ENCODE measurements at places on chromosomes 12 and 14.

DNA sequence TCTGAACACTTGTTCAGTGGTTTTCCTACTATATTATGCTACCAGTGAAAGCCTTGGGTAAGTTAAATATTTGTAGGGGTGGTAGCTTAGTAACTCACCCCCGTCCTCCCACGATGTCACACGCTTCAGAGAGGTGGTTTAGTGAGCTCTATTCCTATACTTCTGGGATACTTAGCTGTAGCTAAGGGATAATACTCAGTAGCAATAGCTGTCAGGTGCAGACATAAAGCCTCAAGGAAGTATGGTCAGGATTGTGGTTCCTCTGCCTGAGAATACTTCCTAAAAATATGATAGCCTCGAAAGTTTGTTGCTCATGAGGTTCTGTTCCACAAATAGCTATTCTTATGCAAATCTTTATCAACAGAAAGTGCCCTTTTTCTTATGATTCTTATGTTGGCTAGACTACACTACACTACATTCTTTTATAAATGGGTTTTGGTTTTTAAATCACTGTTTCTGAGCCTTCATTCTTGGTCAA, 11.9 kb downstream of the DLST start:
- no peak for DNase-seq

DNA sequence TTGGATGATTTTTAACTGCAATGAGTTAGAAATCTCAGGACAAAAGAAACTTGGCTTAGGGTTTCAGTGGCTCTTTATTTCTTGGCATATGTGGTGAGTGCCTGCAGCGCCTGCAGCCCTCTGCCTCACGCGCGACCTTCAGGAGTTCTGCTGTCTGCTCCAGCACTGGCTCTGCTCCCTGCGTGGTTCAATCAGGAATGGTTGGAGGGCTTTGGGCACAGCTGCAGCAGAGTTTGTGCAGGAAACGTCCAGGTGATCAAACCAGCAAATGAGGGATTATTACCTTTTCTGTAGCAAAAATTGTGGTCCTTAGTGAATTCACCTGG, 19.8 kb downstream of the PPM1H start:
- no peak for DNase-seq

- DNase-seq = no peak
These were observed 4.2 kb upstream of the LGALS3 start for GRCh38 chr14:55124774-55125386.

- no peak for DNase-seq
These were observed 81.4 kb downstream of the FRMD6 start for GRCh38 chr14:51733147-51733546.

DNA sequence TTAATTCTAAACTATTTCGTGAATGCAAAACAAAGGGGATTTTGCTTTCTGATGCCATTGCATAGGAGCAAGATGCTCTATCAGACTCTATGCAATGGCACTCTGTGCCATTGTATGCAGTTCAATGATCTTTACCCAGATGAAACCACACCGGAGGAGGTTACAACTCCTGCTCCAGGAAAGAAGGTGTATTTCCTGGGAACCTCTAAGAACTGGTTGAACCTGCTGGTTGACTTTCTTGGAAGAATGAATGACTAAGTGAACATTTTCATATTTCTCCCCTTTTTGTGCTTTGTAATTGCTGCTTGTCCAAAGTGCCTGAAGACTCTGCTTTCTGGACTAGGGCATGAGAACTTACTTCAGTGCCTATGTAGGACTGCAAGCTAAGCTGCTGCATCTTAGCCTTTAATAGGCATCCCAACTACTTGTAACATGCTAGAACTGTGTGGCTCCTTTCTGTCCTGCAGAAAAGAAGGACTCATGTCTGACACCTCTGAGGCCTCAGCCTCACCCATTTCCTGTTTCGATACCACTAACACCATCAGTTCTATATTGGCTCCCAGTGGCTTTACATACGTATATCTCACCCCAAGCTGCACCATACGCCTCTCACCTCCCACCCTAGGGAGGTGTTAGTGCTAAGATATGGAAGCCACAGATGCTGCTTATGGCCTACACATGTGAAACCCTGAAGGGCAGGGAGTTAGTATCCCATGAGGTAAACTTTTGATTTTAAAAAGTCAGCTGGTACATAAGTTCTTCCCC, 193.5 kb upstream of the CNOT2 start:
- peak; percentile 31 for DNase-seq

GRCh38 chr12:13661005-13661887, 320.2 kb downstream of the GRIN2B start:
- no peak for DNase-seq

GRCh38 chr12:121799156-121799841, 4.5 kb upstream of the SETD1B start:
- DNase-seq = no peak

- DNase-seq = no peak
These were observed 73.3 kb upstream of the PLXNC1 start for GRCh38 chr12:94074980-94075629.

- no peak for DNase-seq
These were observed 2.2 kb downstream of the SSTR1 start for GRCh38 chr14:38209572-38210557.

DNA sequence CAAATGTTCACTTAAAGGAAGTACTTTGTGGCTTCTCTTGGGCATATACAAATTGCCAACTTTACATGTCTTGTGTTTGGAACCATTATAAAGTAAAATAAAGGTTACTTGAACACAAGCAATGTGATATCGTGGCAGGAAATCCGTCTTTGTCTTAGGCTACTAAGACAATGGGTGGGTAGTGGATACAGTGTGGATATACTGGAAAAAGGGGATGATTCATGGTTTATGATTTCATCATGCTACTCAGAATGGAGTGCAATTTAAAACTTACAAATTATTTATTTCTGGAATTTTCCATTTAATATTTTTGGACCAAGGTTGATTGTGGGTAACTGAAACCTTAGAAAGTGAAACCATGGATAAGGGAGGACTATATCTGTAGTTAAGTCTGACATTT, 48.4 kb downstream of the MYRFL start:
- DNase-seq = no peak

- no peak for DNase-seq
These were observed 266.0 kb downstream of the FBXL14 start for GRCh38 chr12:1328391-1328790.

DNA sequence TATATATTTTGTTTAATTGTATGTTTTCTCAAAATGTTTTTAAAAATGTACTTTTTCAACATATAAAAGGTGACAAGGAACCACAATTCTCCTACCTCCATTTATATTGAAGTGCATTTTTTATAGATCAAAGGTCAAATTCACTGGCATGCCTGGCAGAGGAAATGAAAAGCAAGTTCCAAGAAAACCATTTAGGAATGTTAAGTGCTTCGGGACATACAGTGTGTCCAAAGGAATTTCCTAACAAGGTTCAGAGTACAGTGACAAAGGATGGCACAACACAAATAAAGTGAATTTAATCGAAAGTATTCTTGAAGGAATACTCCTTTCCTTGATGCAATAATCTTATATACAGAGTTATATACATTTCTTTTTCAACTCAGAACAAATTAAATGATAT, 242.3 kb downstream of the CCER1 start:
- no peak for DNase-seq

DNA sequence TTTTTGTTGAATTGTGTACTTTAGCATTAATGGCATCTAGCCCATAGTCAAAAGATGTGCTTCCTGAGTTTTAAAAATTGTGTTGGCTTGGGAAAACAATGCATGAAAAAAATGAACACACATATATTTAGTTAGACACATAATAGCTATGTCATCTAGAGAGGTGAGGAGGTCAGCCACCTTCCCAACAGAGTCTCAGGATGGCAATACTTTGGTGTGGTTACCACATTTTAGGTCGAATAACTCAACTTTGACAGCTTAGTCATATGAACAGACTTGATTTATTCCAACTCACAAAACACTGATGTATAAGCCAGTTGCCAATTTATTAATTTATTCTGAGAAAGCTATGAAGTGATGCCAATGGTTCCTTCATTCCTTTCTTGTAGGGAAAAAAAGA, 114.0 kb downstream of the ETNK1 start:
- no peak for DNase-seq

DNA sequence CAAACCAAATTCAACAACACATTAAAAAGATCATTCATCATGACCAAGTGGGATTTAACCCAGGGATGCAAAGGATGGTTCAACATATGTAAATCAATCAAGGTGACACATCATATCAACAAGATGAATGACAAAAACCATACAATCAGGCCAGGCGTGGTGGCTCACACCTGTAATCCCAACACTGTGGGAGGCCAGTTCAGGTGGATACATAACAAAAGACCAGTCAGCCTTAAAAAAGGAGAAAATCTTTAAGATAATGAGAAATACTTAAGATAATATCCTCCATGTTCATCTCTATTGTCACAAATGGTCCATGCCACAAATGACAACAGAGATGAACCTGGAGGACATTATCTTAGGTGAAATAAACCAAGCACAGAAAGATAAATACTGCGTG, 12.4 kb downstream of the L2HGDH start:
- DNase-seq = no peak

DNA sequence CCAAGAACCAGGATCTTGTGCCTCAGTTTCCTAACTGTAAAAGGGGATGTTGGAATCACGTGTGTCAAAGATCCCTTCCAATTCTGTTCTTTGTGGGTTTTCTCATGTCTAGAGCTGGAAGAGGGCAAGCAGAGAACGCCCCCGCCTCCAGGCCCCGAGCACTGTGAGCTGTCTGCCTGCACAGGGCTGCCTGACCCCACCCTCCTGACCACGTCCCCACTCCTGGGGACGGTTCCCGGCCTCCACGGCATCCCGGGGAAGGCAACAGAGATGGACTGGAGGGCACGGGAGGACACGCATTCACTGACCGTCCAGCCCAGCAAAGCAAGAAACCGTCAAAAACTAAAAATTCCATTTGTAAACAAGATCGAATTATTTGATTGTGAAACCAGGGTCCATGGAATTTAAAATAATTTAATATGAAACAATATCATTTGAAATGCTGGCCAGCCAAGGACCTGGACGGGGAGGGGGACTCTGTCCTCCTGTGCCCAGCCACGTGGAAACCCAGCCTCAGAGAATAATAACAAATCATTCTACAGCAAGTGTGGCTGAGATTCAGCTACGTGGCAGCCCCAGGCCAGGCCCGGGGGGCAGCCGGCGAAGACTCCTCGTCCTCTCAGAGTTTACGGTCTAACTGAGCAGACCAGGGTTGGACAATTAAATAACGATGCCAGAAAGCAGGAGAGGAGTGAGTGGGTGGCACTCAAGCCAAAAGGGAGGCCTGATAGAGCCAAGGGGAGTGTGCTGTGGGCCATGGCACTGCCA, 87.3 kb upstream of the DIO3 start:
- no peak for DNase-seq

- DNase-seq = no peak
These were observed 83.0 kb downstream of the DENND5B start for GRCh38 chr12:31507966-31508365.

GRCh38 chr12:64318605-64319004, 72.0 kb downstream of the C12orf56 start:
- no peak for DNase-seq

GRCh38 chr12:81518638-81519037, 240.5 kb downstream of the PPFIA2 start:
- no peak for DNase-seq

- no peak for DNase-seq
These were observed 35.4 kb downstream of the RAD52 start for GRCh38 chr12:913919-914698.

DNA sequence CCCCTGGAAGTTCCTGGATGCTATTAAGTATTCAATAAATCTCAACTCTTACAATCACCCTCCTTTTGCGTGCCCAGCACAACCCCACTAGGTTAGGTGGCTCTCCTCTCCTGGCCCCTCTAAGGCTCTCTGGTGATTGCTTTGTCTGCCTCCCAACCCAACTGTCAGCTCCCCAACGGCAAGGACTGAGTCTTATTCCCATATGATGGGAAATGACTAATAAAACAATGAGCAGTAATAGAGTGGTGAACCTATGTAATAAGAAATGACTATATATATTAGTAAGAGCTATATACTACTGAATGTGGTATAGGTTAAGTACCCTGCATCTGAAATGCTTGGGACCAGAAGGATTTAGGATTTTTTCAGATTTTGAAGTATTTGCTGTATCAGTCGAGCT, 8.1 kb downstream of the APPL2 start:
- DNase-seq = no peak

DNA sequence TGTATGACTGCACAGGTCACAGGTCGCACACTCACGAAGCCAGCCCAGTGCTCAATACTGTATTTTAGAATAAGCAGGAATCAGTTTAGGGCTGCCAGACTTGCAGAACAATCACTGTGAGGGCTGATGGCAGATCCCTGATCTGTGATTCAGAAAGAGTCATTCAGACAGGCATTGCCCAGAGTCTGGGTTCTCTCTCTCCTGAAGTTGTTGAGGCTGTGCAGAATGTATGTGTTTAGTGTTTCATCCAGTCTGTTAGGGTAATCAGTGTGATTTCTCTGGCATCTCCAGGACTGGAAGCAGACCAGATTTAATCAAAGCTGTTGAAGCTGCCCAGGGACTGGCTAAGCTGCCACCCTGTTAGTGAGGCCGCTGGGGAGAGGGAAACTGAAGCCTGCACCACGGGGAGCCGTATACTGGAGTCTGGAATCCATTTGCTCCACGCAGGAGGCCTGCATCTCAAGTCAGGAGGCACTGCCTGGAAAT, 69.3 kb downstream of the ETV6 start:
- no peak for DNase-seq

Measured in stimulated activated CD8-positive, alpha-beta memory T cell treated with anti-CD3 and anti-CD28 coated beads, Interleukin-15, amount 100 ng/mL, for 4 hours (primary cell).